GDM1 (cell line): ENCODE measurements at places on chromosomes 5 and 9.

DNA sequence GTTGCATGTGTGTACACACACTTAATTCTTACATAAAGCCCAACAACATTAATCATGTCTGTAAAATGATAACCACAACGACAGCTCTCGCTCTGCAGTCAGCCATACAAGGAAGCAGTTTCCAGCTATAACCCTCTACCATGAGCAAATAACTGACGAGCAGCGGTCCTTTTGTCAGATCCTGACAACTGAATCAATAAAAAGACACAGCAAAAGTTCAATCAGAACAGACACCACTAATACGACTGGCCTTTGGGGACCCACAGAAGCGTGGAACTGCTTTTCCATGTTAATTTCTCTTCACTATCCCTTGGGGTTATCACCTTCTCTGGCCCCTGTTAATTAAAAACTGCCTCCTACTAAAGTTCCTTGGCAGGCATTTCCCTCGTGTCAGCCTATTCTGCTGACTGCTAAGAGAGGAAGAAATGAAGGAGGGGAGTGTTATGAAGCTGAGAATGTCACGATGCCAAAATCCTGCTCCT is 722.8 kb upstream of the GRAMD2B start:
- no peak for DNase-seq

DNA sequence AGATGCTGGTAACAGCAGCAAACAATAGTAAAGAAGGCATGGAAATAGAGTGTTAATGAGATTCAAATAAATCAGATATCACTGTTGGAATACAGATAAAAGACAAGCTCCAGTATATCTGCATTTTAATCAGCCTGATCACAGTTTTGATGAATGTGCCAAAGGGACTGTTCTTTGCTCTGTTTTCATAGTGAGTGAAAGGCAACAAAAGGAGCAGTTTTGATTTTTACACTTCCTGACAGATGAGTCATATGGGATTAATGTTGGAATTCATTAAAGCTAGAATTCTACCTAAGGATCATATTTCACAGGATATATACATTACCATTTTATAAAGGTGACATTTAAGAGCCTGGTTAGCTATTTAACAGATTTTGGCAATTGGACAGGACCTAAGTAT is 743.3 kb upstream of the PTPRD start:
- no peak for DNase-seq

GRCh38 chr5:144028058-144028457 is 142.4 kb downstream of the YIPF5 start:
- no peak for DNase-seq

- no peak for DNase-seq
Observed at GRCh38 chr5:132094393-132095076, 20.9 kb downstream of the CSF2 start.

- no peak for DNase-seq
Observed at GRCh38 chr5:38207343-38207742, 51.0 kb upstream of the EGFLAM start.

- no peak for DNase-seq
Observed at GRCh38 chr9:101618698-101619097, 23.9 kb upstream of the PPP3R2 start.

DNA sequence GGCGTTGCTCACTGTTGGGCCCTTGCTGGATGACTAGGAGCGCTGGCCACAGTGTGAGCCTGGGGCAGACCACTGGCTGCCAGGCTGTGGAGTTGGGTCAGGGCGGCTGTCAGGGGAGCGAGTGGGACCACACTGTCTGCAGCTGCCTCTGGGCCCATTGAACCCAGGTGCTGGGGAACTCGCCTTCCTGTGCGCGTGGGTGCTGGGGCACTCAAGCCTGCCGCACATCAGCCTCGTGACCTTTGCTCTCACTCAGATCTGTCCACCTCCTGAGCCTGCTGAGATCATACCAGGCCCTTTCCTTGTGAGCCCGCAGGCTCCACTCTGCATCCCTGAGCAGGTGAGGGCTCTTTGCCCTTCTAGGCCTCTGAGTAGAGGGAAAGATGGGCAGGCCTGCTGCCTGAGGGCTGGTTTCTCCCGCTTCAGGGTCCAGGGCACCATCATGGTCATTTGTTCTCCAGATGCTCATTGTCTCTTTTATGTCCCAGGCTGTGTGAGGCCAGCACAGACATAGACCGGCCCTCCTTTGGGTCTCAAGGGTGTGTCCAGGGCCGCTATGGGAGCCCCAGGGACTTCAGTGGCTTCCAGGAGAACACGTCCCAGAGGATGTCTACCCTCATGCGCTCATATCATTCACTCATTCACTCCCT is 26.5 kb downstream of the WNK2 start:
- DNase-seq: no peak

DNA sequence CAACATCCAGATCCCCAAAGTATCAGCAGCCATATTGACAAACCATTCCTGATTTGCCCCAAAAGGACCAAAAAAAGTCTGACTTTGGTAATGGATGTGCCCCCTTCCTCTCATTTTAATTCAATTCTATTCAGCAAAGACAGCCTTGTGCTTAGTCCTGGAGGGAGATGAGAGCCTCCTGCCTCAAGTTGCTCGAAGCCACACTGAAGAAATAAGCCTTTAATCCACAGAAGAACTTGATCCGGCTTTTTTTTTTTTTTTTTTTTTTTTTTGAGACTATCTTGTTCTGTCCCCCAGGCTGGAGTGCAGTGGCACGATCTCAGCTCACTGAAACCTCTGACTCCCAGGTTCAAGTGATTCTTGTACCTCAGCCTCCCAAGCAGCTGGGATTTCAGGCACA is 8.4 kb upstream of the PAX5 start:
- no peak for DNase-seq

DNA sequence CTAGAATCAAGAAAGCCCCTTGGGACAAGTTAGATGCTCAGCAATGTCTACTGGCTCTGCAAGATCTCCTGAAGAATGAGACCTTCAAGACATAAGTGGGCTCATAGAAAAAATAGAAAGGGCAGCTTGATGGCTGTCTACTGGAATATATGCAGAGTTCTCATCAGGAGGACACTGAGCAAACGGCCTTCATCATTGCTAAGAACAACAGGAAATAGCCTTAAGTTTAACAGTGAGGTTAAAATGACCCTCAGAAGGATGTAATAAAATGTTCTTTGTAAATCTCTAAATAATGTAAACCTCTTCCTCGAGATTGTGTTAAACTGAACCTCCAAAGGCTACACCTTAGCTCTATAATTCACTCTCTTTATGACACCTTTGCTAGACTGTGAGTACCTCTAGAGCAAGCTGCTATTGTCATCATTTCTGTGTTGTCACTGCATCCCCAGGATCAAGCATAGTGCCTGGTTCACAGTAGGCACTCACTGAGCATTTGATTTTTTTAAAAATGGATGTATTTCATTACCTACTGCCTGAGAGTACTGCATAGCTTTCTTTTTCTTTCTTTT is 22.2 kb upstream of the LHFPL2 start:
- no peak for DNase-seq

GRCh38 chr5:168481330-168481788 is 4.9 kb upstream of the RARS1 start:
- DNase-seq: no peak

GRCh38 chr5:150960791-150961396 is 56.1 kb upstream of the ZNF300 start:
- DNase-seq: no peak

- DNase-seq: no peak
Observed at GRCh38 chr5:115349001-115349817, 52.8 kb upstream of the CCDC112 start.

GRCh38 chr5:172151661-172152210 is 36.3 kb downstream of the STK10 start:
- no peak for DNase-seq
